Thoracic aorta (tissue), 2 donors: ENCODE measurements at places on chromosomes 16 and 17. TPM values are rescaled to one million over a fixed set of nuclear protein-coding genes. Genes with fewer than 3 reads are reported as not detected.

GRCh38 chr17:8382052-8382879, 727 bp downstream of the RPL26 start:
- peaks cover 43% of the 10 kb centered on the region for H3K4me1 ChIP-seq
- peak overlapping the region; percentile 59 for H3K27ac ChIP-seq
- no peak for DNase-seq
- peaks cover 28% of the 10 kb centered on the region for H3K36me3 ChIP-seq

GRCh38 chr17:45311401-45311759, 5.4 kb downstream of the MAP3K14 start:
- H3K27me3 ChIP-seq, result no peaks in the 10 kb centered on the region
- H3K36me3 ChIP-seq, result no peaks in the 10 kb centered on the region
- H3K4me3 ChIP-seq, result no peak overlapping the region

- H3K36me3 ChIP-seq, result no peaks in the 10 kb centered on the region
- no peaks in the 10 kb centered on the region for H3K27me3 ChIP-seq
- no peaks in the 10 kb centered on the region for H3K4me1 ChIP-seq
- H3K27ac ChIP-seq, result no peak overlapping the region
Measured at GRCh38 chr17:27906623-27907022, 13.5 kb upstream of the LYRM9 start.

DNA sequence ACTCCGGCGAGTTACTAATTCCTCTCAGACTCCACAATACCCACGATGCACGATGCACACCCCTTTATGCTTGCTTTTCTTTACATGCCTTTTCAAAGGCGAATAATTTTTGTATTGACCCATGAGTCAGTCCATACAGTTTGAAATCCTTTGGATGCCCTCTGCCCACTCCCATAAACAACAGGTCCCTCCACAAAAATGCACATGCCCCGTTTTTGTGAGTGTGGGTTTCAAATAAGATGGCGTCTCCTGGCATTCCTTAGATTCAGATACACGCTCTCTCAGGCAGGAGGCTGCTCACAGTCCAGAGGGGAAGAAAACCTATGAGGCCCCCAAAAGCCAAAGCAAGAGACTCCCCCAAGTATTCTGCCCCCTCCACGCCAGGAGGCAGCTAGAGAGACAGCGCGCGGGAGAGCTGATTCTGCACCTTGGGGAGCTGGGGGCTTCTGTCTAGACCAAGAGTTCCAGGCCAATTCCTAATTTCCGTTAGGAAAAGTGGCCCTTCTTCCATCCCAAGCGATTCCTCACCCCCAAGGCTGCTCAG, 19.6 kb upstream of the HOXB9 start:
- no peaks in the 10 kb centered on the region for H3K36me3 ChIP-seq
- H3K4me3 ChIP-seq, result no peak overlapping the region
- H3K27me3 ChIP-seq, result peaks cover 23% of the 10 kb centered on the region
- H3K4me1 ChIP-seq, result peaks cover 10% of the 10 kb centered on the region

- DNase-seq, result peak; percentile 16
- peaks cover 9% of the 10 kb centered on the region for H3K4me1 ChIP-seq
- H3K27me3 ChIP-seq, result no peaks in the 10 kb centered on the region
Measured at GRCh38 chr16:79598348-79599181, 2.0 kb downstream of the MAF start.

DNA sequence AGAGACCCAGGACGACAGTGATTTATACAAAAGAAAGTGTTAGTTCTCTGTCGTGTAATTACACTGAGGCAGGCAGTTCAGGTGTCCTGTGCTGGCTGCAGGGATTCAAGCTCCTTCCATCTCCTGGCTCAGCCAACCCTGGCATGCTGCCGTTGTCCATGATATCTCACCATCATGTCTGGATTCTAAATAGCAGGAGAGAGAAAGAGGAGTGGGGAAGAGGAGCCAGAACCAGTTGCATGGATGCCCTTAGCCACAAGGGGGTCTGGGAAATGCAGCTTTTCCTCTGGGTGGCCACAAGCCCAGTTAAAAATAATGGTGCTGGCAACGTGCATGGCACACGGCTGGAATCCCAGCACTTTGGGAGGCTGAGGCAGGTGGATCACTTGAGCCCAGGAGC, 9.7 kb downstream of the C16orf54 start:
- H3K4me1 ChIP-seq, result no peaks in the 10 kb centered on the region
- H3K27me3 ChIP-seq, result no peaks in the 10 kb centered on the region
- no peak overlapping the region for H3K4me3 ChIP-seq
- no peak for DNase-seq
- no peak overlapping the region for H3K27ac ChIP-seq

GRCh38 chr17:79801156-79802038, 4.5 kb upstream of the CBX8 start:
- peaks cover 18% of the 10 kb centered on the region for H3K4me1 ChIP-seq
- no peak overlapping the region for H3K27ac ChIP-seq
- no peak for DNase-seq
- peak overlapping the region; percentile 36 for H3K4me3 ChIP-seq

DNA sequence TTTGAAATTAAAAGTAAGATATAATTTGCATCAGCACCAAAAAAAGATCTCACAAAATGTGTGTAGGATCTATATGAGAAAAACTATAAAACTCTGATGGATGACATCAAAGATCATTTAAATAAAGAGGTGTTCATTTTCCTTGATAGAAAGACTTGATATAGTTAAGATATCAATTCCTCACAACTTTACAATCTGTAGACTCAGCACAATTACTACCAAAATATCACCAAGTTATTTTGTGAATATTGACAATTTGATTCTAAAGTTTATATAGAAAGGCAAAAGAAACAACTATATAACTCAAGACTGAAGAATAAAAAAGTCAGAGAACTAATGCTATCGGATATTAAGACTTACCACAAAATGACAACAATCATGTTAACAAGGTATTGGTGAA, 638.9 kb downstream of the HS3ST4 start:
- DNase-seq, result no peak
- no peak overlapping the region for H3K27ac ChIP-seq
- H3K27me3 ChIP-seq, result no peaks in the 10 kb centered on the region
- no peaks in the 10 kb centered on the region for H3K4me1 ChIP-seq

DNA sequence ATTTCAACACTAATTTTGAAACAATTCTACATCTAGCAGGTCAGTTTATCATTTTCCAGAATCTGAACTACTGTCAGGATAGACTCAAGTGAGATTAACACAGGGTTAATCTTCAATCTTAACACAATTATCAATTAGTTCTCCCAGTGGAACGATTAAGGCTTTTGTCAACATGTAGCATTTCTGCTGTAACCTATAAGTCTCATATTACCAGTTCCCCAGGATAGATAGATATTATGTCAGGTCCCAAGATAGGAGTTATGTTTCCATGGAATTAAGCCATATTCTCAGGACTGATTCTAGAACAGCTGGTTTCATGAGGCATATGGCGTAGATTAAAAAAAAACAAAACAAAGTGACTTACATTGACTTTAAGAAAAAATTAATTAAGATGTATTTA, 4.4 kb upstream of the FBF1 start:
- no peak overlapping the region for H3K27ac ChIP-seq
- H3K4me1 ChIP-seq, result peaks cover 7% of the 10 kb centered on the region
- no peaks in the 10 kb centered on the region for H3K27me3 ChIP-seq
- DNase-seq, result no peak

GRCh38 chr17:34199932-34200534, 55.1 kb upstream of the CCL2 start:
- H3K4me1 ChIP-seq, result peaks cover 3% of the 10 kb centered on the region
- H3K4me3 ChIP-seq, result no peak overlapping the region
- H3K27ac ChIP-seq, result no peak overlapping the region
- peak; percentile 14 for DNase-seq

- no peaks in the 10 kb centered on the region for H3K27me3 ChIP-seq
- H3K27ac ChIP-seq, result no peak overlapping the region
- H3K4me3 ChIP-seq, result no peak overlapping the region
- H3K36me3 ChIP-seq, result peaks cover 89% of the 10 kb centered on the region
Measured at GRCh38 chr17:80349751-80350150, 65.2 kb upstream of the ENDOV start.

Gene CACNG3
- total RNA-seq, result not detected

Gene NOD2
- total RNA-seq, result 10.9 TPM

Gene MPV17L
- 5.0 TPM for total RNA-seq

Gene PPL
- total RNA-seq, result 22.6 TPM

Gene PSMD3
- total RNA-seq, result 74.2 TPM
